ENCODE measurements at places on chromosomes 1 and 21.

GRCh38 chr1:15760520-15761211, 2.1 kb downstream of the FBLIM1 start:
- no peak for DNase-seq

GRCh38 chr1:160630523-160631451, 16.1 kb downstream of the SLAMF1 start:
- DNase-seq, result no peak

DNA sequence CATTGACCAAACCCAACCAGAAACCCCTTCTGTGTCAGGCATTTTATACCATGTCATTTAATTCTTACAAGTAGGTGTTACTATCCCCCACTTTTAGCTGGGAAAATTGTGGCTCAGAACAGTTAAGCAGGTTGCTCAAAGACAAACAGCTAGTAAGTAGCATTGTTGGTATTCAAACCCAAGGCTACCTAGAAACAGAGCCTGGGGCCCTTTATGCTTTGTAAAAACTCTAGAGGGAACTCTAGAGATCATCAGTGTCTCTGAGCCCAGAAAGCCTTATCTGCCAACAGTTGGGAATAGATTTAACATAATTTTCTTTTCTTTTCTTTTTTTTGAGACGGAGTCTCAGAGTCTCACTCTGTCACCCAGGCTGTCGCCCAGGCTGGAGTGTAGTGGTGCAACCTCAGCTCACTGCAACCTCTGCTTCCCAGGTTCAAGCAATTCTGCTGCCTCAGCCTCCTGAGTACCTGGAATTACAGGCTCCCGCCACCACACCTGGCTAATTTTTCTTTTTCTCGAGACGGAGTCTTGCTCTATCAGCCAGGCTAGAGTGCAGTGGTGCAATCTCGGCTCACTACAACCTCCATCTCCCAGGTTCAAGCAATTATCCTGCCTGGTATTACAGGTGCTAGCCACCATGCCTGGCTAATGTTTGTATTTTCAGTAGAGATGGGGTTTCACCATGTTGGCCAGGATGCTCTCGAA, 48.5 kb upstream of the OSBPL9 start:
- DNase-seq, result no peak

DNA sequence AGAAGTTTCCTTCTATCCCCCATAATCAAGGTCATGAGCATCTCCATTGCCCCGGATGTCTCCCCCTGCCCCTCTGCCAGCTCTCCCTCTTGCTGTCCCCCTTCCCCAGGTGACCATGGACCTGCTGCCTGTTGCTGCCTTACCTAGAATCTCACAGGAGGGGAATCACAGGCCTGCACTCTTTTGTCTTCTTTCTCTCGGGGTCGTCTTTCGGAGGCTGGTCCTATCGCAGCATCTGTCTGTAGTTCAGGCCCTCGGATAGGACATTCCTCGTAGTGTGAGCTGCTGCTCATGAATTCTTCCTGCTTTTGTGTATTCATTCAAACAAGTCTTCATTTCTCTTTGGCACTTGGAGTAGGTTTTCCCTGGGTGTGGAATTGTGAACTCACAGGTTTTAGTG, 39.9 kb upstream of the ACTRT2 start:
- DNase-seq, result no peak

DNA sequence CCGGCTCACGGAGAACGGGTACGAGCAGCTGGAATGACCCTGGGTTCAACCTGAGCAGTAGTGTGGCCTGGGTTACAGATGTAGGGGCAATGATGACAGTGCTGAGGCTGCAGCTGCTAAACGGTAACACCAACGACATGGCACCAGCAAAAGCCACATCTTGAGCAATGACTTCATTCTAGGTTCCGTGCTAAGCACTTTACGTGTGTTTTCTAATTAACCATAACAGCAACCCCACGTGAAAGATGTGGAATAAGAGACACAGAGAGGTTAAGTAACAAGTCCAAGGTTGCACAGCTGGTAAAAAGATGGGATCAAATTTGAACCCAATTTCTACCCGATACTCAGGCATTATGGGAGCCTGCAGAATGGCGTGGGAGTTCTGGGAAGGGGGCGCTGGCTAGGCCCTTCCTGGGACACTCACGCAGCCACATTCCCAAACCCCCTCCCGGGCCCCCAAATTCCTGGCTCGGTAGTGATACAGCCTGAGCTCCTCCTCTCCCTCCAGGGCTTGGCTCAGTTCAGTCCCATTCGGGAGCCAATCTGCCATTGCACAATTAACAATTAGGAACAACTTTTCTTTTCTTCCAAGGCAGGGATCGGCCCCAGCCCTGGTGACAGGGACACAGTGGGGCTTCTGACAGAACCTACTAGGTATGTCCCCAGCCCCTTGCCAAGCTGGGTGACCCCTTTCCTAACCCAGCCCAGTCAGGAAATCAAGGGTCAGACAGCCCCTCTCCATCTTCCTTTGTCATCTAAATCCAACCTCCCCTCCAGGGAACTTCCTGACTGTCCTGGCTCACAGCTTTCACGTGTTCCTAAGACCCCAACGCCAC, 23.8 kb upstream of the ECE1 start:
- no peak for DNase-seq

- DNase-seq, result no peak
These were observed 22.7 kb downstream of the COL6A2 start for GRCh38 chr21:46120301-46121285.

DNA sequence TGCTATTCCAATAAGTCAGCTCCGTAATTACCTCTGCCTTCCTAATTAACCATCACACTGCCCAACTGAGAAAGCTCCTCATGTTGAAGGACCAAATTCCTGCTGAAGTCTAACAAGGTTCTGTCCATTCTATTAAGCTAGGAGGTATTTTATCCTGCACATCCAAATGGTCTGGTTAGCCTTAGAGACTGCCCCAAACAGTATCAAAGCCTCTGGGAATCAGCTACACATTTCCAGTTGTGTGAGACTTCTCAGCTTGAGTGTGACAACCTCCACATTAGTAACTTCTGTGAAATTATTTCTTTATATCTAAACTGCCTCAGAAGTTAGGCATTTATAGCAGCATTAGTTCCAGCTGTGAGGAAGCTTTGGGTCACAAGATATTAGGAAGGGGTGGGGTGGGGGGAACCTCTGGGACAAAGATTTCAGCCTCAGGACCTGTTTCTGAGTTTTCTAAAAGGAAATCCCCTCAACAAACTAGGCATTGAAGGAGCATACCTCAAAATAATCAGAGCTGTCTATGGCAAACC, 150.5 kb upstream of the DUSP10 start:
- DNase-seq, result no peak

GRCh38 chr1:163130225-163130856, 61.2 kb downstream of the RGS4 start:
- DNase-seq, result no peak

GRCh38 chr21:38263493-38263892, 6.7 kb downstream of the KCNJ15 start:
- no peak for DNase-seq

DNA sequence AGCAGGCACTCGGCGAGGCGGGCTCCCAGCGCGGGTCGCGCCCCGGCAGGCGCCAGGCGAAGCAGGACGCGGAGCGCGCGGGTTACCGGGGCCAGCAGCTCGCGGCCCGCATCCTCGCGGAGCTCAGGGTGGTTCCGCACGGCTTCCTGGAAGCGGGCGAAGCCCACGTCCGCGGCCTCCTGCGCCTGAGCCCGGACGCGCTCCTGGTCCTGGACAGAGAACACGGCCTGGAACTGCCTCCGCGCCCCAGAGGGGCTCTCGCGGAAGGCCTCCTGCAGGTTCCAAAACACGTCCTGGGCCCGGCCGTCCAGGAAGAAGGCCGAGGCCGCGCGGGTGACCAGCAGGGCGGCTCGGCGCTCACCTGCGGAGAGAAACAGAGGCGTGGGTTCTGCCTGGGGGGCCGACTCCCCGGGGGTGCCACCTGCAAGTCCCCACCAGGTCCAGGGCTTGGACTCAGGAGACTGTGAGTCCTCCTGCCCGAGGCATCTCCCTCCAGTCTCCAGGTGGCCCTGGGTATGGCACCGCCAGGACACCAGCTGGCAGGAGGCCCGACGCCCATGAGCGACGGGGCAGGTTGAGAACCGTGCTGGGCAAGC, 11.4 kb downstream of the TTC34 start:
- DNase-seq, result no peak

DNA sequence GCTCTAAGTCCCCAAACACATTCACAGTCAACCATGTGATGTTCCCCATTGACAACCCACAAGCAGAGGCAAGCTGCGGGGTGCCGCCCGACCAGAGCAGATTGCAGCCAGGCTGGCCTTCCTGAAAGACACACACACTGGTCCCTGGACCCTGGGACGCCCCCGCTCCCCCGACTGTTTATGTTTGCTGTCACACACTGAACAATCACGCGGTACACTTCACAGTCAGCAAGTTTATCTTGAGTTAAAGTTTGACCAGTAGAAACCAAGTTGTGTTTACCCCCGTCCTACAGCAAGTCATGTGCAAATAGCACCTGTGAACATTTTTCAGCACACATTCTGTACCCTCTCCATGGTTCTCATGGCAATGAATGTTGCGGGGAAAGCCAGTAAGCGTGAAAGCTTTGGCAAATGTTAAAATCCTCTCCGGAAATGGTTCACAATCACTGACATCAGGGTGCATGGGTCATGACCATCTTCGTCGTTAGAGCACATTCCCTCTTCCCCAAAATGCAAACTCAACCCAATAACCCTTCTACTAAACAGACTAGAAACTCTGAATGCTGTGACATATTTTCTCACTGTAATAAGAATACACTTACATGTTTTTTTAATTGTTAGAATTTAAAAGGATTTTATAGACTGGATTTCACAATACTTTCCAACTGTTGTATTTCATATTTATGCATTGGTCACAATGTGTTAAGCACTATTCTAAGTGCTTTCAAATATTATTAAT, 33.3 kb upstream of the IRF2BP2 start:
- no peak for DNase-seq

- DNase-seq, result no peak
These were observed 6.0 kb downstream of the TATDN3 start for GRCh38 chr1:212797681-212798080.

DNA sequence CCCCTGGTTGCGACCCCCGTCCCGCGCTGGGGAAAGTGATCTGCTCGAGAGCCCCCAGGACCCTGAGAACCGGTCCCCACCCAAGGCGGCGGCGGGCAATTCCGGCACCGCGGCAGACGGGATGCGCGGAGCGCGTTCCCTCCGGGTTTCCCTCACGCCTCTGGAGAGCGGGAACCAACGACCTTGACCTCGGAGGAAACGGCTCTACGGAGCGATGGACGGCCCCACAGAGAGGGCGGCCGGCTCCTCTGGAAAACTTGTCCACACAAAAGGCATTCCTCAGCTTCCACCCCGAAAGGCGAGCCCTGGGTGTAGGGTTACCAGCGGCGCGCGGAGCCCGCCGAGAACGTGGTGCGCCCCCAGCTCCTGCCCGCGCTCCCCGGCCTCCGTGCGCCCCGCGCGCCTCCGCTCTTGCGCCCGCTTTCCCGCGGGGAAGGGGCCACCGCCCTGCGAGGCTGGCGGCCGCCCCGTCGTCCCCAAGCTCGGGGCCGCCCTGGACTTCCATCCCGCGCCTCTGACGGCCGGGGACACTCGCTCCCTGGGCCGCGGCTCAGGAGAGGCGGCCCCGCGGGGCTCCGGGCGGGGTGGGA, 391 bp upstream of the KIAA1614 start:
- no peak for DNase-seq

GRCh38 chr21:45266518-45267389, 20.9 kb downstream of the POFUT2 start:
- no peak for DNase-seq

- DNase-seq, result no peak
These were observed 42.7 kb downstream of the ST3GAL3 start for GRCh38 chr1:43750083-43750482.

DNA sequence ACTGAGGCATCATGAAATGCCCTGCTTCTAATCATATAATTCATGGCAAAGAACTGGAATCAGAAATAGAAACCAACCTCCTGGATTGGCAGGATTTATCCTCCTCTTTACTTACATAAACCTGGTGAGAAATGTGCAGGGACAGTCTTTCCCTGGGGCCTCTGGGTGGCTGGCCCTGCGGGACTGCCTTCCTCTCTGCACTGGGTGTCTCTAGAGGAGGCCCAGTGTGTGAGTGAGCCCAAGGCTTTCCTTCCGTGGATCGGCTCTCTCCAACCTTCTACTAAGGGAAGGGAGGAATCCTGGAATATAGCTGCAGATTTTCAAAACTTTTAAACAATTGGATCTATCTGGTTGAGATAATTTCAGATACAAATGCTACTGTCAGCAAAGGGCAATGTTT, 11.4 kb upstream of the ATP1A1 start:
- DNase-seq, result no peak

DNA sequence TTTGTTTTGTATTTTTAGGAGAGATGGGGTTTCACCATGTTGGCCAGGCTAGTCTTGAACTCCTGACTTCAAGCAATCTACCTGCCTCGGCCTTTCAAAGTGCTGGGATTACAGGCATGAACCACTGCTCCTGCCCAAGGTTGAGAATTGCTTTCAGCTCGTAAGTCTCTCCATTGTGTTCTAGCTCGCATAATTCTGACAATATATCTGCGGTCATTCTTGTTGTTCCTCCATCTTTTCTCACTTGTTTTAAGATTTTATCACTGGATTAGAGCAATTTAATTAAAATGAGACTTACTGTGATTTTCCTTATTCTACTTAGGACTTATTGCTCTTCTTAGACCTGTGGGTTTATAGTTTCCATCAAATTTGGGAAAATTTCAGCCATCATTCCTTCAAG, 102.9 kb downstream of the AHCTF1 start:
- no peak for DNase-seq

GRCh38 chr21:29221253-29221744, 77.4 kb upstream of the BACH1 start:
- peak; percentile 18 for DNase-seq

GRCh38 chr1:154433161-154433764, 28.1 kb downstream of the IL6R start:
- DNase-seq, result no peak

DNA sequence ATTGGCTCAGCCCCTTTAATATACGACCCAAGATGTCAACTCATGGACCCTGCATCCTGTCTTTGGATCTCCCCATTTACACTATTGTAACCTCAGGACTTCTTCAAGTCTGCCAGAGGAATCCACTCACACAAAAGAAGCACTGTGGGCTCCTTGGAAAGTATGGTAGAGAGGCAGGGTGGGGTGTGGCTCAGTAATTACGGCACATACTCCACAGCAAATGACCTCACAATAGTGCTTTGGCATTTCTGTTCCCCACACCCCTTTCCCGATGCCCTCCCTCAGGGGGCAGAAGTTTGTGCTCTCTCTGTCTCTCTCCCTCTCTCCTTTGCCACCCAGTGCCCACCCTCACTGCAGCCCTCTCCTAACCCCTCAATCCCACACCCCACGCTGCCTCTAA, 27.8 kb upstream of the IFNAR2 start:
- DNase-seq, result no peak

DNA sequence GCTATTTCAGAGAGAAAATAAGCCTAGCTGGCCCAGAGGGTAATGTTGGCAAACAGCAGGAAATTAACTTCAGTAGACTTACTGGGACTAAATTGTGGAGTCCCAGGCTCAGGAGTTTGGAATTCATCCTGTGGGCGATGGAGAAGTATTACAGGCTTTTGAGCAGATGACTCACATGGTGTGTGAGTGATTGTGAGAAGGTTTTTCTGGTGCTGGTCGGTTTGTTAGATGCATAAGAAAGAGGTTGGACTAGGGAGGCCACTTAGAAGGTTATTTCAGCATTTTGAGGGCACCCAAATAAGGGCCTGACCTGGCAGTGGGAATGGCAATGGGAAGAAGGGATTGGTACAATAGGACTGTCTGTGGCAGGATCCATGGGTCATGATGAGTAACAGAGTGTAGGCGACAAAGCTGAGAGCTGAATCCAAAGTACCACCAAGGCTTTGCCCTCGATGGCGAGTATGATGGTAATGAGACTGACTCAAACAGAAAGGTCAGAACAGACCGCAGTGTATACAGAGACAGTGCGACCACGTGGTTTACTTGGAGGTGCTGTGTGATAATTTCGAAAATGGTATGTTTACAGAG, 69.2 kb upstream of the KIF26B start:
- peak; percentile 86 for DNase-seq

- no peak for DNase-seq
These were observed 123.9 kb downstream of the PTBP2 start for GRCh38 chr1:96845464-96845863.

Data from kidney epithelial cell (primary cell).